Bone marrow (tissue), 2 donors: ENCODE measurements at places on chromosomes 11 and 22.

- no peak for DNase-seq
Observed at GRCh38 chr11:64764753-64765152, 5.0 kb upstream of the PYGM start.

DNA sequence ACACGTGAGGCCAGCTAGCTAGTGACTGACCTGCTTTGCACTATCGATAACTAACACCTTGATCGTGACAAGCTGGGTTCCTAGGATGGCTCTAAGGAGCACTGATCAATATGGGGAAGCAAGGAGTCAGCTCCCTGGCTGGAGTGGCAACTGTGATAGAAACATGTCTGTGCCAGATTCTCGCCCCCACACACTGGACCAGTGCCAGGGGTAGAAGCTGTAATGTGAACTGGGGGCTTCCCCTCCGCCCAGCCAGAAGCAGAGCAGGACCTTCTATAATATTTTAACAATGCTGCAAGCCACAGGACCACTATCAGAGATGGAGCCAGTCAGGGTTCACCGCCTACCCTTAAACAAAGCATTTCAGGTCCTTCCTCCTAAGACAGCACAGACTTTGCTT is 96.5 kb downstream of the DSCAML1 start:
- no peak for DNase-seq

- no peak for DNase-seq
Observed at GRCh38 chr11:56474729-56475235, 1.6 kb upstream of the OR5M3 start.

GRCh38 chr11:124640666-124641065 is 18.0 kb downstream of the TBRG1 start:
- no peak for DNase-seq

DNA sequence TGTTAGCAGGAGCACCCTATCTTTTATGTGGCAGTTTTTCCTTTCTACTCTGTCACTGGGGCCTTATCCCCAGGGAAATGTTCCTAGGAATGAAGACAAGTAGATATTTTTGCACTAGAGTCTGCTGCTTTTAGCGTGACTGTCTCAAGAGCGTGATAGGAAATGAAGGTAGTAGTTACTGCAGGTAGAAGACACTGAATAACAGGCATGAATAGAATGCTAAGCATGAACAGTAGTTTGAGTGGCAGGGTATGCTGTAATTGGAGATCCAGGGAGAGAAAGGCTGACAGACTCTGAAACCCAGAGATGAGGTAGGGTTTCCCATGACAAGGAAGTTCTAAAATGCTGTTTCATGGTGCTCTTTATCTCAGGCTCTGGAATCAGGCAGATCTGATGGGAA is 475.1 kb downstream of the NELL1 start:
- DNase-seq: no peak

DNA sequence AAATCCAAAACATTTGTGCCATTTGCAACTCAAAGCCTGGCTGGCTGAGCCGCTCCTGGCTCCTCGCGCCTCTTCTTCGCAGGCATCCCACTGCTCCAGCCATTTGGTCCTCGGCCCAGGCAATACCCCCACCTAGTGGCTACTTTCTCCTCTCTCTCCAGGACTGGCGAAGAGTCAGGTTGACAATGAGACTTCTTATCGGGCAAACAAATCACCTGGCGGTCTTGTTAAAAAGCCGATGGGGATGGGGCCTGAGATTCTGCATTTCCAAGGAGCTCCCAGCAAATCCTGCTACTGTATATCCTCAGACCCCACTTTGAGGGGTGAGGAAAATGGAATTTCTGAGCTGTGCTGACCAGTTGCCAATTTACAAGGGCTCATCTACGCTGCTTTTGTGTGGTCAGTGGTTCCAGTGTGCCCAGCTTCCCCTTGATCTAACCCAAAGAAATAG is 89.0 kb downstream of the ISX start:
- DNase-seq: no peak

DNA sequence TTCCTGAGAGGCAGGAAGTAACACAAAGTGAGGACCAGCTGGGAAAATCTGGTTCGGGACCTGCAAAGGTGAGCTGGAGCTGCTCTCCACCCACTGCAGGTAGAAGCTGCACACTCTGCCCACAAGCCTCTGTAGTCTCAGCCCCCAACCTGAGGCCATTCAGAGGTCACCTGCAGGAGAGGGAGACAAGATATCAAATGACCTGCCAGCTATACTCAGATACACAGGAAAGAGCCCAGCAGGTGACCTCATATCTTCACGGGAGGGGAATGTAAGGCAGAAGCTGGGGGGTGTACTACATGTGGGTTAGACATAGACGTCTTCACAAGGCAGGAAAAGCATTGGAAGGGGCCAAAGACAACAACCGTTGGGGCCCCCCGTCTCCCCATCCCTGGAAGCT is 86.1 kb downstream of the APIP start:
- DNase-seq: no peak

GRCh38 chr11:16526947-16527346 is 170.6 kb upstream of the SOX6 start:
- DNase-seq: no peak

- DNase-seq: no peak
Observed at GRCh38 chr22:23193196-23193827, 13.0 kb downstream of the BCR start.

GRCh38 chr11:115134926-115135325 is 369.3 kb downstream of the CADM1 start:
- DNase-seq: no peak

GRCh38 chr22:33104147-33104854 is 46.1 kb upstream of the SYN3 start:
- DNase-seq: no peak

DNA sequence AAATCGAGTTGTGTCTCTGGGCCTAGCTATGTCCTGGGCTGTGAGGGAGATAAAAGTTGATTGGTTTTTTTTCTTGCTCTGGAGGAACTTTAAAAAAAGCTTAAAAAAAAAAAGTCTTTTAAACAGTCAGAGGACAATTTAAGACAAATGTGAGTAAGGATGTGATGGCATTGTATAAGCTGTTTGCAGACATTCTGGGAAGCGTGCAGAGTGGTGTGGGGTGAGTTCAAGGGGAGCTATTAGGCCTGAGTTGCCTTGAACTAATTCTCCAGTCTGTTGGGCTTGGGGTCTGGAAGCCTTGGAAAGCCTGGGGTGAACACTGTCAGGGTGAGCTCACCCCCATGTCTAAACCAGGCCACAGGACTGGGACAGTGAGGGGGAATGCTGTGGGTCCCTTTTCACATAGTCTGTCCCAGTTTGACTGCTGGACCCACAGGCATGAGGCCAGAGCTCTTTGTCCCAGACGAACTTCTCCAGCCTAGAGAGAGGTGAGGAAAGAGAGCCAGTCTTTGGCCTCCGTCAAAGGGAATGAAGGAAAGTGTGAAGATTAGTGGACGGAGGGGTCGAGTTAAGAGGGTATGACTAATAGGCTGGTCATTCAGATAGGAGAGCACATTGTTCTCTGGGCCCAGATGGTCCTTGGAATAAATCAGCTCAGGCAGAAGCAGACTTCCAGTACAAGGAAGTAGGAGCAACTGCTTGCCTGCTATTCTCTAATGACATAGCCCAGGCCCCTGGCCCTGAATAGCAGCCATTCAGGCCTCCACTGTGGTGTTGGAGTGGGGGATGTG is 76.4 kb upstream of the NNMT start:
- DNase-seq: no peak

- no peak for DNase-seq
Observed at GRCh38 chr22:43129426-43130425, 13.5 kb downstream of the MCAT start.

- no peak for DNase-seq
Observed at GRCh38 chr11:93493252-93493897, 49.8 kb downstream of the SMCO4 start.

DNA sequence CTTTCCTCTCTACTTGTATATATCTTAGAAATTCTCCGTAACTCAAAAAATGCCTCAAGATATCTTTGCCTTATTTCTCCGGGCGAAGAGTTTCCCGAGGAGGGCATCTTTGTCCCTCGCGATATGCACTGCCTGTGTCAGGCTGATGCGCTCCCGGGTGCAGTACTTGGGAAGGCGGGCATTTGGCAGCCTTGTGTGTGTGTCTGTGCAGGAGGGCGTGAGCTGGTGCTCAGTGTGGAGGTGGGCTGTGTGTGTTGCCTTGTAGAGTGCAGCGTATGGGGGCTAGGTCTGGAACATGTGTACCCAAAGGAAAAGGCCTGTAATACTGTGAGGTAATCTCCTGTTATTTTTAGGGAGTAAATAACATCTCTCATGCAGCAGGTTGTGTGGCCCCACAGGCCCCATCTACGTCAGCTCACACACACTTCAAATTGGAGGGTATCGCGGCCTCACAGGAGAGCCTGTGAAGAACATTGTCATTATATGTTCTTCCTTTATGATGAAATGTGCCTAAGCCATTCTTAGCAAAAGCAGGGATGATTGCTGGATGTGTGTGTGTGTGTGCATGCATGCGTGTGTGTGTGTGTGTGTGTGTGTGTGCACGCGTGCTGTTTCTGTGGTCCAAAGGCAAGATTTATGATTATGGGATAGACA is 77.5 kb downstream of the KCNJ1 start:
- no peak for DNase-seq

DNA sequence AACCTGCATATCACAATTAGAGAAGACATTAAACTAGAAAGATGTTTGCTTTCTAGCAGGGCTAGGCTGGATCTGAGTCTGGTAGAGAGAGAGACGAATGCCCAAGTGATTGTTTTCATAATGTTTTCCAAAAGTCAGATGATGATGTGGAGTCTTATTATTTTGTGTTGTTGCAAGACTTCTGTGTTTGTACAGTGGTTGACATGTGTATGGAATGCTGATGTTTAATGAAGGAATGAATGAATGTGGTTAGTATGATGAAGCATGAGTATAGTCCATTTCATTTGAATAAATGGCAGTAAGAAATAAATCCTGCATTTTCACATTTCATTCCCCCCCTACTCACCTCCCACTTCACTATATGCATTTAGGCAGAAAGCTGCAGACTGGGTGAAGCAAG is 69.6 kb downstream of the PPP2R1B start:
- no peak for DNase-seq

- no peak for DNase-seq
Observed at GRCh38 chr11:18054511-18055103, 8.5 kb upstream of the TPH1 start.

DNA sequence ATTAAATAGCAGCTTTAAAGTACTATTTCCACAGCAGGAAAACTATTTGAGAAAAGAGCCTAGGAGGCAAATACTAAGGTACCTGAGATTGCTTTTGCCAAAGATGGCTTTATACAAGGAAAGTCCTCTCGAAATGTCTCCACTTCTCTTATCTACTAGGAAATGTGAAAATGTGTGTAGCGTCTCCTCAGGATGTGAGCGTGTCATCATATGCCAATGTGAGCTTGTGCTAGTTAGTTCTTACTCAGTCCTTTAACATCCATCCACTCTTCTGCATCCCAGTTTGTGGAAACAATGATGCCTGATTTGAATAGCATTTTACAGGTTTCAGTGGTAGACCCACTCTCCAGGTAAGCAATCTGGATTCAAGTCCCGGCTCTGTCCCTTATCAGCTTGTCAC is 421.0 kb downstream of the DYNC2H1 start:
- DNase-seq: no peak

- DNase-seq: no peak
Observed at GRCh38 chr11:125768336-125769046, 10.1 kb downstream of the PATE2 start.
